Activated naive CD4-positive, alpha-beta T cell treated with anti-CD3 and anti-CD28 coated beads for 36 hours (primary cell): ENCODE measurements at places on chromosomes 13 and 19.

DNA sequence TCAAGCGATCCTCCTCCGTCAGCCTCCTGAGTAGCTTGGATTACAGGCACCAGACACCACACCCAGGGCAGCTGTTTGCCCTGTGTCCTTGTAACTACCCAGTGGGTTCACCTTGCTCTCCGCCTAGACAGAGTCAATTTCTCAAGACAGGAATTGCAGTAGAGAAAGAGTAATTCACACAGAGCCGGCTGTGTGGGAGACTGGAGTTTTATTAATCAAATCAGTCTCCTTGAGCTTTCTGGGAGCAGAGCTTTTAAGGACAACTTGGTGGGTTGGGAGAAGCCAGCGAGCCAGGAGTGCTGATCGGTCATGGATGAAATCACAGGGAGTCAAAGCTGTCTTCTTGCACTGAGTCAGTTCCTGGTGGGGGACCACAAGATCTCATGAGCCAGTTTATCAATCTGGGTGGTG is 20.6 kb upstream of the ADGRE1 start:
- H3K27ac ChIP-seq, result no peak overlapping the region
- no peak overlapping the region for H3K4me3 ChIP-seq

- no peak overlapping the region for H3K27ac ChIP-seq
- H3K36me3 ChIP-seq, result peaks cover 11% of the 10 kb centered on the region
- no peak for DNase-seq
- no peaks in the 10 kb centered on the region for H3K4me1 ChIP-seq
- H3K27me3 ChIP-seq, result no peaks in the 10 kb centered on the region
These were observed 1384.1 kb downstream of the UQCRFS1 start for GRCh38 chr19:27828829-27829228.

GRCh38 chr19:49718511-49718910 is 27.6 kb downstream of the CPT1C start:
- H3K27me3 ChIP-seq, result no peaks in the 10 kb centered on the region
- no peak for DNase-seq
- peaks cover 3% of the 10 kb centered on the region for H3K36me3 ChIP-seq
- peaks cover 16% of the 10 kb centered on the region for H3K4me1 ChIP-seq

GRCh38 chr13:39515224-39515714 is 87.7 kb downstream of the LHFPL6 start:
- no peaks in the 10 kb centered on the region for H3K4me1 ChIP-seq
- no peaks in the 10 kb centered on the region for H3K36me3 ChIP-seq
- H3K4me3 ChIP-seq, result no peak overlapping the region
- peaks cover 3% of the 10 kb centered on the region for H3K27me3 ChIP-seq
- no peak overlapping the region for H3K27ac ChIP-seq

- no peak overlapping the region for H3K27ac ChIP-seq
These were observed 210.1 kb upstream of the SPRY2 start for GRCh38 chr13:80550971-80551441.

GRCh38 chr19:3665681-3666544 is 34.4 kb downstream of the PIP5K1C start:
- H3K27ac ChIP-seq, result no peak overlapping the region
- H3K4me3 ChIP-seq, result no peak overlapping the region
- peaks cover 5% of the 10 kb centered on the region for H3K4me1 ChIP-seq
- DNase-seq, result peak; percentile 80
- H3K36me3 ChIP-seq, result no peaks in the 10 kb centered on the region

- H3K27me3 ChIP-seq, result no peaks in the 10 kb centered on the region
- peaks cover 38% of the 10 kb centered on the region for H3K4me1 ChIP-seq
- peaks cover 4% of the 10 kb centered on the region for H3K36me3 ChIP-seq
- H3K27ac ChIP-seq, result peak within 1 kb of the TSS; percentile 63
These were observed at the start of gene LRFN3 for GRCh38 chr19:35935911-35936737. Gene LRFN3 (plus strand): TSS chr19:35936374. CDS start chr19:35939426, 3,052 bp downstream.

DNA sequence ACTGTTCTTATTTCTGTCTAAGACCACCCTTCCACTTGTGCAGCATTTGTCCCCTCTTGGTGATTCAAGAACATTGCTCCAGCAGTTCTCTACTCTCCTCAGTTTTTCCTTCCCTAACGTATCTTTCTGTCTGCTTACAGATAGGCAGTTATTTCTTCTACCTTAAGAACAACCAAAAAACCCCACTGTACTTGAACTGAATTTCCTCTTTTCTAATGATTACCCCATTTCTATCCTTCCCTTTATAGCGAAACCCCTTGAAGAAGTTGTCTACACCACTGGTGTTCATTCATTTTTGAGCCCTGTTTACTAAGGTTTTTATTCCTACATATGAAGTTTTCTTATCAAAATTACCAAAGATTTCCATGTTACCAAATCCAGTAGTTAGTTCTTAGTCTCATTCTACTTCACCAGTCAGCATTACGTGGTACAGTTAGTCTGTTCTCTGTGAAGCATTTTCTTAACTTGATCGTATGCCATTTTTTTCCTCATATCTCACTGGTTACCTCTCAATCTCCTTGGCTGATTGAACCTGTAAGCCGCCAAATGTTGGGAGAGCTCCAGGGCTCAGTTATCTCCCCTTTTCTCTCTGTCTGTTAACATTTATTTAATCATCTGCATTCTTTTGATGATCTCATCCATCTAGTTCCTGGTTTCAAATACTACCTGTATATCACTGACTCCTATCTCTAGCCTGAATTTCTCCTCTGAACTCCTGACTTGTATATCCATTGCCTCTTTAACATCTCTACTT is 9.0 kb downstream of the LSM14A start:
- peak overlapping the region; percentile 52 for H3K27ac ChIP-seq
- DNase-seq, result no peak

DNA sequence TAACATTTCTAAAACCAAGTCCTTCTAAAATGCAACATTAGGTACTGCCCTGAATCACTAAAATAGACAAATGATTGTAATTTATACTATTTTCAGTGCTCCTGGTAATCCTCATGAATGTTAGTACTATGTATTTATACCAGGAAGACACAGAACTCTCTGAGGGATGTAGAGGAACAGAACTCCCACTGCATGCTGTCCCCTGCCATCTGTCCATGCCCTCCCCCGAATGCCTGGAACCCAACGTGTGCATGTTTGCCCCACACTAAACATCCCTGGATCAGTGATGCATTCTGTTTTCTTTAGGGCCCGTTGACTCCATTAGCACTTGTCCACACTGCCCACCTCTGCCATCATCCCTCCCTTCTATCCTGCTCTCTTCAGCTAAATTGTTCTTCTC is 26.5 kb downstream of the ENOX1 start:
- H3K4me1 ChIP-seq, result no peaks in the 10 kb centered on the region
- peaks cover 12% of the 10 kb centered on the region for H3K27me3 ChIP-seq
- H3K36me3 ChIP-seq, result no peaks in the 10 kb centered on the region
- H3K4me3 ChIP-seq, result no peak overlapping the region
- no peak for DNase-seq

DNA sequence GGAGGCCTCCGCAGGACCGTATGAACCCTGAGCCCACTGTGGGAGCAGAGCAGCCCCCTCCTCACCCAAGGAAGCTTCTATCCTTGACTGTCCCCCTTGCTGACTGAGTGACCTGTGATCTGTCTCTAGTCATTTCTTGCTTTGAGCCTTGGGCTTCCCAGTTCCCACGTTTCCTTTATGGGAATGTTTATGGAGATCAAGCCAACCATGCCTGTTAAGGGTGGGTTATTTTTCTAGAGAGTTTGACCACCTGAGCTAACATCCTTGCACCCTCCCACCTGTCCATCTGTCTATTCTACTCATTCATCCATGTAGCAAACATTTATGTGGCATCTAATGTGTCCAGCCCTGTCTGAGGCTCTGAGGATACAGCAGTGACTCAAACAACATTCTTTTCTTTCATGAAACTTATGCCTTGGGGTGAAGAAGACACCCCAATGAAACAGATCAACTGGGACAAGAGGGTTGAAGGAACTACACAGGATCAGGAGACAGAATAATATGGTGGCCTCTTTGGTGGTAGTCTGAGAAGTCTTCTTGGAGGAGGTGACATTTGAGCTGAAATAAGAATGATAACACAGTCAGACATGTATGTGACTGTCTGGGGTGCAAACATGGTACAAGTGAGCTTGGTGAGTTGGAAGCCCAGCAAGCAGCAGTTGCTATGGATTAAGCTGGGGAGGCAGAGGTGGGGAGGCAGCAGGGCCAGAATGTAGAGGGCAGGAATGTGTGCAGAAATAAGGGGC is 30.5 kb downstream of the CERS4 start:
- H3K27me3 ChIP-seq, result no peaks in the 10 kb centered on the region
- no peak overlapping the region for H3K27ac ChIP-seq
- H3K4me3 ChIP-seq, result no peak overlapping the region

- no peak for DNase-seq
- no peak overlapping the region for H3K4me3 ChIP-seq
- H3K36me3 ChIP-seq, result no peaks in the 10 kb centered on the region
These were observed 304.9 kb upstream of the NBEA start for GRCh38 chr13:34637138-34637537.

GRCh38 chr13:37741536-37741935 is 128.0 kb downstream of the TRPC4 start:
- H3K27ac ChIP-seq, result no peak overlapping the region
- DNase-seq, result no peak
- no peak overlapping the region for H3K4me3 ChIP-seq
- no peaks in the 10 kb centered on the region for H3K4me1 ChIP-seq
- no peaks in the 10 kb centered on the region for H3K27me3 ChIP-seq

DNA sequence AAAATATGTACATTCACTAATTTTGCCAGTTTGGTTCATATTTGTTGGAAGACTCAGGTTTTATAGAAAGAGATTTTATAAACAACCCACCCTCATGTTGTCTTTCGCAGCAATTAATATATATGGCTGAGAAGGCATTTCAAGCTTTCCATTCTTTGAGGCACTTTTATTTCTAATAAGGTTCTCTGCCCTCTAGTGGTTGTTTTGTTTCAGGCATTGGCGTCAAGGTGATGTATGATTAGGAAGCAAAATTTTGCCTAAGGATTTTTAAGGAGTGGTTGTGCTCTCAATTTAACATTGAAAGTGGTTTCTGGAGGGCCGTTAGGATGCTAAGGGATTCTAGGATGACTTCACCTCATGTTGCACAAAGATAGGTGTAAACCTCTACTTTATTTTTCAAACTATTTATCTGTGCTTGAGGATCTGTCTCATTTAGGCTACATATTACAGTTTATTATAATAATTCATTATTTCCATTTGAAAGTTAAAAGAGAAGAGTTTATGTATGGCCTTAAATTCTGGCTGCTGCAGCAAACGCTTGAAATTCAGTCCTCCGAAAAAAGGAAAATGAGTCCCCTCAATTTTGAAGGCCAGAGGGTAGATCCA is 35.9 kb downstream of the OXGR1 start:
- H3K27ac ChIP-seq, result no peak overlapping the region
- no peaks in the 10 kb centered on the region for H3K36me3 ChIP-seq
- DNase-seq, result no peak
- no peak overlapping the region for H3K4me3 ChIP-seq
- H3K27me3 ChIP-seq, result peaks cover 5% of the 10 kb centered on the region

DNA sequence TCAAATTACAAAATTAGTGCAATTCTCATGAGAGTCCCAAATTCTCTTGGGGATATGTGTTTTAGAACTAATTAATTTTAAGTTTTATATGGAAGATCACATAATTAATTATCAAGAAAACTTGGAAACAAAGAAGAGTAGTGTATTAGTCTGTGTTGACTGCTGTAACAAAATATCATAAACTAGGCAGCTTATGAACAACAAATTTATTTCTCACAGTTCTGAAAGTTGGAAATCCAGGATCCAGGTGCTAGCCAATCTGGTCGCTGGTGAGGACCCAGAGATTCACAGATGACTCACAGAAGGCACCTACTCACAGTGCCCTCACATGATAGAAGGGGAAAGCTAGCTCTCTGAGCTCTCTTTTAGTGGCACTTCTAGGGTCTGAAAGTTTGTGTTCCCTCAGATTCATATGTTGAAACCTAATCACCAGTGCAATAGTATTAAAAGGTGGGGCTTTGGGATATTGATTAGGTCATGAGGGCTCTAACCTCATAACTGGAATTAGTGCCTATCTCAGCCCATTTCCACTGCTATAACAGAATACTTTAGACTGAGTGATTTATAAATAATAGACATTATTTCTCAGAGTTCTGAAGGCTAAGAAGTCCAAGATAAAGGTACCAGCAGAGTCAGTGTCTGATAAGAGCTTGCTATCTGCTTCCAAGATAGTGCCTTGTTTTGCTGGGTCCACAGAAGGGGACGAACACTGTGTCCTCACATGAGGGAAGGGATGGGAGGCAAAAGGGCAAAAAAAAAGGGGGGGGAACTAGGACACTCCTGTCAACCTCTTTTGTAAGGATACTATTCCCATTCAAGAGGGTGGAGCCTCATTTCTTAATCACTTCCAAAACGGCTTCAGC is 1.5 kb upstream of the ARGLU1 start:
- no peak overlapping the region for H3K4me3 ChIP-seq
- H3K27ac ChIP-seq, result peak overlapping the region; percentile 63
- H3K4me1 ChIP-seq, result peaks cover 39% of the 10 kb centered on the region
- no peaks in the 10 kb centered on the region for H3K27me3 ChIP-seq
- H3K36me3 ChIP-seq, result peaks cover 26% of the 10 kb centered on the region

DNA sequence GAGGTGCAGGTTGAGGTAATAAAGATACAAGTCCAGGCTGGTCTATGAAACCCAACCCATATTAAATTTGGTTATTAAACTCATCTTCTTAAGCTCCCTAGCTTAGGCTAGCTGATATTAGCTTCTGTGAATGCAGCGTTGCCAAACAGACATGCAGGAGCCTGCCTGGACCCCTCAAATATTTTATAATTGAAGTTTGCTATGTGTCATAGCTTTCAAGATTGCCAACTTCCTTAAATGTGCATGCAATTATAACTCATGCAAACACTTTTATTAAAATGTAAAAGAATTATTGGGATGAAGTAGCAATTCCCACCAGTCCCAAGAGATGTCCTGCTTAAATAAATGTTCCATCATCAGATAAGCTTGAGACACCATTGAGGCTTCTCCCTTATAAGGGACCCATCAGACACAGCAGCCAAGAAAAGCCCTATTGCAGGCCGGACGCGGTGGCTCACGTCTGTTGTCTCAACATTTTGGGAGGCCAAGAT is 51.3 kb downstream of the MBNL2 start:
- no peak overlapping the region for H3K27ac ChIP-seq
- DNase-seq, result no peak
- H3K4me3 ChIP-seq, result no peak overlapping the region
- H3K27me3 ChIP-seq, result no peaks in the 10 kb centered on the region
- H3K36me3 ChIP-seq, result peaks cover 18% of the 10 kb centered on the region

DNA sequence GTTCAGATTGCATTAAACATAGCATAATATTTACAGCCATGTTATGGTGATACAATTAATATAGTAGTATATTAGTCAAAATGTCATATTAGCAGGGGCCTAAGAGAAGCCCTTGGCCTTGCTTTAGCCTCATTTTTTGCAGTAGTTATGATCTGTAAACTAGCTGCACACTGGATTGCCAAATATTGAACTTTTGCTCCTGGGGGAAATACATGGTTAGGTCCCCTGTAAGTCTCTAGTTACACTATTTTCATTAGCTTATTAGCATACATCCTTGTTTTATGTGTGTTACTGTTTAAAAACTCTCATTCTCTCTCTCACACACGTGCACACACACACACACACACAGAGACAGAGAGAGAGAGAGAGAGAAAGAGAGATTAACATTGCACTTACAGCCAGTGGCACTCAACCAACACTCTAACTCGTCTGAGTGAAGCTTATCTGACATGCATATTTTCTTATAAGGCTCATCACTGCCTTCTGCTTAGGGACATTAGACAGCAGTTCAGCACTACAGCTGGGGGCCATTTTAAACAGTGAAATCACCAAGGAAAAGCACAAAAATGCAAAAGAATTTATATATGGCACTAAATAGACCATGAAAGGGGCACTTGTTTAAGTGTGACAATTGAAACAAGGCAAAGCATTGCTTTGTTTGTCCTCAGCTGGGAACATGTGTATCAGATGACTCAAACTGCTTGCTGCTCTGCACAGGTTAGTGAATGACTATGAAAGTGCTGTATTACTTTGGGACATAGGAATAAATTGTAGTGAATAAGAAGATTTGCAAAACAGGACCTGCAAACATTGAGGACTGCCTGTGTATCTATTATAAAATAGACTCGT is 278.7 kb downstream of the GPC6 start:
- H3K4me1 ChIP-seq, result no peaks in the 10 kb centered on the region
- H3K36me3 ChIP-seq, result no peaks in the 10 kb centered on the region
- no peak for DNase-seq
- H3K4me3 ChIP-seq, result no peak overlapping the region
- no peak overlapping the region for H3K27ac ChIP-seq
